MV-4-11 (cell line): ENCODE measurements at places on chromosomes 3 and 15.
A peak's percentile ranks its signal among the peaks of the same experiment; 100 is the strongest.

- peak; percentile 50 for DNase-seq
Measured at GRCh38 chr3:20511863-20512505, 326.0 kb upstream of the SGO1 start.

DNA sequence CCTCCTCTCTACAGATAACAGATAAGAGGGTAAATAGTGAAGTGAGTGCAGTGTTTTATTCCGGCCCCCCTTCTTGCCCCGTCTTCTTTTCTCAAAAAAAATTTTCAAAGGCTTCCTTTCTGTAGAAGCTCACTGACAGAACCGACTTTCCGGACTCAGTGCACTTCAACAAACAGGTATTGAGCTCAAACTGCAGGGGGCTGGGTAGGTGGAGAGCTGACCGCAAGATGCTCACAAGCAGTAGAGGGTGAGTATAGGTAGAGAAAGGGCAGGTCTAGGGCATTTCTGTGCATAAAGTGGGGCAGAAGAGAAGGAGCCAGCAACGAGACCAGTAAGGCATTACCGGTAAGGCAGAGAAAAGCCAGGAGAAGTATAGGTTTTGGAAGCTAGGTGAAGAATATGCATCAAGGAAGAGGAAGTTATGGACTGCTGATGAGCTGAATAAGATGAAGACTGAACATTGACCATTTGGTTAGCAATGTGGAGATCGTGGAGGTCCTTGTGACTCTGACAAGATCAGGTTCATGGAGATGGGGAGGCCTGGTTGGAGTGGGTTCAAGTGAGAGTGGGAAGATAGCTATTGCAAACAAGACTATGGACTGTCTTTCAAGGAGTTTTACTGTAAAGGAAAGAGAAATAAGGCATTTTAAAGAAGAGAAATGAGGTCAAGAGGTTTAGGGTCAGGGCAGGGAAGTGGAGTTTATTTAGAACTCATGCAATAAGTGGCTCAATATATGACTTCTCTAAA lies 97.4 kb downstream of the ST6GAL1 start:
- DNase-seq = peak; percentile 6

DNA sequence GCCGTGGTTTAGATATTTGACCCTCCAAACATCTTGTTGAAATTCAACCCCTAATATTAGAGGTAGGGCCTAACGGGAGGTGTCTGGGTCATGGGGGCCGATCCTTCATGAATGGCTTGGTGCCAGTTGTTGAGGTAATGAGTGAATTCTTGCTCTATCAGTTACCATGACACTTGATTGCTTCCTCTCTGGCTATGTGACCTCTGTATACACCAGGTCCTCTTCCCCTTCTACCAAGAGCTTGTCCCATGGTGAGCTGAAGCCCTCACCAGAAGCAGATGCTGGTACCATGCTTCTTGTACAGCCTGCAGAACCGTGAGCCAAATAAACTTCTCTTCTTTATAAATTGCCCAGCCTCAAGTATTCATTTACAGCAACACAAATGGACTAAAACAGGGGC lies 41.8 kb upstream of the TIPARP start:
- peak; percentile 7 for DNase-seq

GRCh38 chr3:171967137-171967783 lies 72.1 kb upstream of the FNDC3B start:
- peak; percentile 97 for DNase-seq

GRCh38 chr3:18808429-18808828 lies 339.9 kb upstream of the KCNH8 start:
- DNase-seq = no peak

DNA sequence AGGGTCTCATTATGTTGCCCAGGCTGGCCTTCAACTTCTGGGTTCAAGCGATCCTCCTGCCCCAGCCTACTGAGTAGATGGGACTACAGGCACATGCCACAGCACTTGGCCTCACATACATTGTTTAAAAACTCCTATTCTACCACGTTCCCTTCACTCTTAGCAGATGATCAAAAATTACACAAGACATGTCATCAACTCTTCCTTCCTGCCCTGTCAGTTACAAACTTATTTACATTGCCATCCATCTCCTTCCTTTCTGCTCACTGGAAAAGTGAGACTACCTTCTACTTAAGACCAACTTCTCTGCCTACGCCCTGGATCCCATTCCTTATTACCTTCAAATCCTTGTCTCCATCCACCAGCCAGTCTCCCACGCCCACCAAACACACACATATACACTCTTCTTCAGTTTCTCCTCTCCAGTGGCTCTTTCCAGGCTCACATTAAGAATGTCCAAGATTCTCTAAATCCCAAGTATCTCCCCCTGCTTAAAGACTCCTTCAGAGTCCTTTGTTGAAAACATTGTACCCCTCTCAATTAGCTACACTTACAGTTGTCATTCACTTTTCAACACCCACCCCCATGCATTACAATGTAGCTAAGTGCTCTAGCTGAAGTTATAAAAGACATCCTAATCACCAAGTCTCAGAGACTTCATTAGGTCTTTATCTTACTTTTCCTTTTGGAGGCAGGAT lies 4.3 kb downstream of the PEAK1 start:
- no peak for DNase-seq

DNA sequence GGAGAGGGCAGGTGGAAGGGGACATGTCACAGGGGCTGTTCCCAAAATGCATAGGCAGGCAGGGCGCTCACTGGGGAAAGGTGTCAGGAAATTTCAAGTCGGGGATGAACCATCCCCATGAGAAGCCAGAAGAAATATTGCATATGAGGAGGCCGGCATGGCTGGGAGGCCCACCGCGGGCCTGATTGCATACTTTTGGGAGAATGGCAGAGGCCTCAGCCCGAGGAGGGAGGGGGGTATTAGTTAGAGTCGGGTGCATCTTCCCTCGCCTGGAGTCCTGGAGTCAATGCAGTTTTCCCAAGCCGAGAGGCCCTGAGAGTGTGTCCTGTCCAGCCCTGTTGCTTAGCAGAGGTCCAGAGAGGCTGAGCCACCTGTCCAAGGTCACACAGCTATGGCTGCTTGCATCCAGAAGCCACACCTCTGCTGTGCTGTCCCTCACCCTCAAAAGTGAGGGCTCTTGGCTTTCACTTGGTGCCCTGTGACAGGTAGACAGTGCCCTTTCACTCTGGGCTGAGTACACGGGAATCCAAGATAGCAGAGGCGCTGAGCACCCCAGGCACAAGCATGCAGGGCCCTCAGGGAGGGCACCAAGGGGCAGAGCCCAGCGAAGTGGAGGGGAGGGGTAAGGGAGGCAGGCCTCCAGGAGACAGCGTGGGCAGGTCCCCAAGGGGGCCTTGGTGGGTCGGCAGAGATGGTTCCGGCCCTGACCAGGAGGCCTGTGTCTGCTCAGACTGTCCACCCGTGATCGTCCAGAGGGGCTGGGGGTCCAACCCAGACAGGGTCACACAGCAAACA lies 48.5 kb downstream of the GRIP2 start:
- no peak for DNase-seq

DNA sequence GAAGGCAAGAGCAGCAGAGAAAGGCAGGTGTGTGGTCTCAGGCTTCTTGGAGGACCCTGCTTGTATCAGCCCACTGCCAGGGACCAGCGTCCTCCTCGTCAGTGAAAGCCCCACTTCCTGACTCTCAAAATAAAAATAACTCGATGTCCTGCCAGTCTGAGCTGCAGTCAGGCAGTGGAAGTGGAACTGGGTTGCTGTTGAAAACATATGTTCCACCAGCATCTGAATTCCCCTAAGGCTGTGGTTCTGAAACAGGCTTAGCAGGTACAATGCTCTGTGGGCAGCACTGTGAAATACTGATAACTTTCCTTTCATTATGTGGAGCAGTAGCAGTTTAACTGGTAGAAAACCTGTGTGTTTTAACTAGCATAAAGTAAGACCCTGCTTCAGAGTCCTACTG lies 121.6 kb upstream of the EIF1B start:
- peak; percentile 32 for DNase-seq

DNA sequence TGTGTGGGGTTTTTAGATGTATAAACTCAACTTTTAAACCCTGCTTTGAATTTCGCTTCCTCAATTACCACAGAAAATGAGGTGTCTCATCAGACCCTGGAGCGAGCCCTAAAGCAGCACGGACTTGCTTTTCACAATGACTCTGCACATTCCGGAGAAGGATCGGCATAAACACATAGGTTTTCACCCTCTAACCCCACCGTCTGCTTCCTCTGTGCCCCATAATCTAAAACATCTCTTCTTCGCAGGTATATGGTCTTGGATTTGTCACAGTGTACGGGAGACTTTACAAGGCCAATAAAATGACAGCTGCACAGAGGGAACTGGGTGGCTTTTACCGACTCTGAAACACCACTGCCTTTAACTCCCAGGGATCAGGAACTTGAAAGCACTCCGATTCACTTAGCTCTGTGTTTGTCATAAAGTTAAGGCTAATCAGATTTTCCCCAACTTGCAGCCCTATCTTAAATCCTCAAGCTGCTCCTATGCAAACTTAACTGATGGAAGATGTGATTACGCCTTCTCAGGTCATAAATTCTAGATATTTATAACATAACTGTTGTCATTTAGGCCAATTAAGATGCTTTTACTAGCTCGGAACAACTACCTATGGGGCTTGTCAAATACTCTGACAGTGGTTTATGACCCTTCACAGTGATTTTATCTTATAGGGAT lies 133.4 kb upstream of the WNT5A start:
- peak; percentile 71 for DNase-seq

GRCh38 chr15:57146506-57147201 lies 228.2 kb downstream of the TCF12 start:
- DNase-seq = peak; percentile 57

GRCh38 chr15:72599855-72600464 lies 54.5 kb upstream of the GOLGA6B start:
- peak; percentile 23 for DNase-seq

GRCh38 chr3:59443618-59444293 lies 393.9 kb upstream of the CFAP20DC start:
- DNase-seq = no peak

GRCh38 chr3:37742574-37743212 lies 119.0 kb upstream of the CTDSPL start:
- DNase-seq = no peak

- no peak for DNase-seq
Measured at GRCh38 chr15:70643106-70643782, 120.1 kb downstream of the UACA start.

DNA sequence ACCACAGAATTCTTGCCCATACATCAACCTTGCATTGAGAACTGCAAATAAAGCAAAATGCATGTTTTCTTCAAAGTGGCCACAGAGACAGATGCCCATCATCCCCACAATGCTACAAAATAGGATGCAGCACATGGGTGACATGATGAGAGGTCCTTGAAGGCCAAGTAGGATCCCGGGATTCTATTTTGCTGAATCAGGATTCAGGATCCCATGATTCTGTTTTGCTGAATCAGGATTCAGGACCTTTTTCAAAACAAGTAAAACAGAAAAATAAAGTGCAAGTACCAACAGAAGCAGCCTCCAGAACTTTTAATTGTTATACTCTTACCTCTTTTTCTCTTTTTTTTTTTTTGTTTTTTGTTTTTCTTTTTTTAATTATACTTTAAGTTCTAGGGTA lies 242.1 kb upstream of the NR2E3 start:
- no peak for DNase-seq

- no peak for DNase-seq
Measured at GRCh38 chr3:18237251-18238005, 187.7 kb downstream of the SATB1 start.

DNA sequence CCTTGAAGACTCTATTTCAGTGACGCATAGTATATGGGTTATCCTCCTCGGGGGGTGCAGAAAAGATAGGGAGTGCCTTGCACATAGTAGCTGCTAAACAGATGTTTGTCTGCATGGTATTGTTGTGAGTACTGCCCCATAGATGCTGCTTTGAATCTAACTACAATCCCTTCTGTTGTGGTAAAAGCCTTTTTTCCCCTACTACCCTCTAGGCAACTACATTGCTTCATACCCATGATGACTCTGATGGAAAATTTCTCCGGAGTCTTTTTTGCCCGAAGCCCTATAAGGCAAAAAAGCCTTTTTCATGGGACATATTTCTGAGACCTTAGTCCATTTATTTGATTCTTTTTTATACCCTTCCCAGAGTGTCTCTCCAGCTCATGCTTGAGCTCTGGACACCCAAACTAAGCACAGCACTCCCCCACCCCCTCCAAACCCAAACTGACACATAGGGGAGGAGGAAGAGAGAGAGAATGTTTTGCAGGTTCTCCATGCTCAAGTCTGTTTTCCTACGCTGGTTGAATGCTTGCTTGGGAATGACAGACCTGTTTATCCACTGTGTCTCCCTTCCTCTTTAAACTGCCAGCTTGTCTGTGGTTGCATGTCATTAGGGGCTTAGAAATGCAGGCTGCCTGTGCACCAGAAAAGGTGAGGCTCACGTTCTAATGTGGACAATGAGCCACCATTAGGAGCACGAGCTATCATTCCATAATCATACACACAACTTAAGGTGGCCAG lies 52.9 kb downstream of the LRTM1 start:
- DNase-seq = no peak

GRCh38 chr3:190618330-190619030 lies 104.6 kb downstream of the IL1RAP start:
- DNase-seq = peak; percentile 96

DNA sequence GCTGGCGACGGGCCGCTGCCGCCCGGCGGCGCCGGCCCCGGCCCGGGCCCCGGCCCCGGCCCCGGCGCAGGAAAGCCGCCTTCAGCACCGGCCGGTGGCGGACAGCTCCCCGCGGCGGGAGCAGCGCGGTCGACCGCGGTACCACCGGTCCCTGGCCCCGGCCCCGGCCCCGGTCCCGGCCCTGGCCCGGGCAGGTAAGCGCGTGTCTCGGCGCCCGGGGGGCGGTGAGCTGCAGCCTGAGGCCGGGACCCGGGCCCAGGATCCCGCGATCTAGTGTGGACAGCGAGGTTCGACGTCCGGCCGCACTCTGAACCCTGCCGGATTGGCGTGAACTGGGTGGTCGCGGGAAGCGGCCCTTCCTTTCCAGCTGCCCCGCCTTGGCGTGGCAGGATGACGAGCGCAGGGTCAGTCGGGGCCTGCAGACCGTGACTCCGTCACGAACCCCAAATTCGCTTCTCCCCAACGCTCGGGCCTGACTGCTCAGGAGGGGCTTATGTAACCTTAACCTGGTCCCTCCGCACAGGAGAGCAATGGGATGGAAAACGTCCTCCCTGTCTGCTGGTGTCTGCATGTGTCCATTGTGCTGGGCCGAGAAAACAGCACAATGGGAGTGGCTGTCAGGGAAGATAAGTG lies 472 bp downstream of the BSN start:
- DNase-seq = peak; percentile 39

DNA sequence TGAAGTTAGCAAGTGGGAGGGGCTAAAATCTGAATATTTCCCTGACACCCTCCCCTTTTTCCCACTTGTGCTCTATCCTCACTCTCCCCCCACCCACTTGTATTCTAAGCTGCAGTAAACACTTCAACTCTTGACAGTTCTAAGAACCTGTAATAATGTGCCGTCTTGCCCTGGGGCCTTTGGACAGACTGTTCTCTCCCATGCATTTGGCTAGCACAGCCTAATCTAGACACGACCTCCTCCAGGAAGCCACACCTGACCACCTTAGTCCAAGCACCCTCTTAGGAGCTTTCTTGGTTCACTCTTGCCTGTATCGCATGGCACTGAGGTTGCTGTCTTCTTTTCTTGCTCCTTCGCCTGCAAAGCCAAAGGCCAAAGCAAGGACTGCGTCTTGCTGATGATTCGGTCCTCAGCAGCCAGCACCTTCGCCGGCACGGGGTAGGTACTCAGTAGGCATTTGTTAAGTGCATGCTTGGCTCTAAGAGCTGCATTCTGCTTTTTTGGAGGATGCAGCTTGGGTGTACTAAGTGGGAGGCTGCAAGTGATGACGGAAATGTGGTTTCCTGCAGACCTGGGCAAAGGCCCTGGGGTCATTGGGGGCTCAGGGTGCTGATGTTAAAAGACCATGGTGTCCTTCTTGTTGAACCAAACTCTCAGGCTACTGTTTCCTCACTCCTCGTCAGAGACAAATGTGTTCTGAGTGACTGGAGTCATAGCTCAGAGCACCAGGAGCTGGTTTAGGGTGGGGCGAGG lies 2.0 kb upstream of the ZNF710 start:
- no peak for DNase-seq

- no peak for DNase-seq
Measured at GRCh38 chr3:52986938-52987337, 58.9 kb downstream of the SFMBT1 start.
